ENCODE measurements at places on chromosomes 16 and 17. TPM values are rescaled to one million over a fixed set of nuclear protein-coding genes. Genes with fewer than 3 reads are reported as not detected.
A peak's percentile ranks its signal among the peaks of the same experiment; 100 is the strongest.

The VWA3A gene
- not detected for polyA plus RNA-seq

The TBC1D3I gene
- 0.05 TPM for polyA plus RNA-seq

DNA sequence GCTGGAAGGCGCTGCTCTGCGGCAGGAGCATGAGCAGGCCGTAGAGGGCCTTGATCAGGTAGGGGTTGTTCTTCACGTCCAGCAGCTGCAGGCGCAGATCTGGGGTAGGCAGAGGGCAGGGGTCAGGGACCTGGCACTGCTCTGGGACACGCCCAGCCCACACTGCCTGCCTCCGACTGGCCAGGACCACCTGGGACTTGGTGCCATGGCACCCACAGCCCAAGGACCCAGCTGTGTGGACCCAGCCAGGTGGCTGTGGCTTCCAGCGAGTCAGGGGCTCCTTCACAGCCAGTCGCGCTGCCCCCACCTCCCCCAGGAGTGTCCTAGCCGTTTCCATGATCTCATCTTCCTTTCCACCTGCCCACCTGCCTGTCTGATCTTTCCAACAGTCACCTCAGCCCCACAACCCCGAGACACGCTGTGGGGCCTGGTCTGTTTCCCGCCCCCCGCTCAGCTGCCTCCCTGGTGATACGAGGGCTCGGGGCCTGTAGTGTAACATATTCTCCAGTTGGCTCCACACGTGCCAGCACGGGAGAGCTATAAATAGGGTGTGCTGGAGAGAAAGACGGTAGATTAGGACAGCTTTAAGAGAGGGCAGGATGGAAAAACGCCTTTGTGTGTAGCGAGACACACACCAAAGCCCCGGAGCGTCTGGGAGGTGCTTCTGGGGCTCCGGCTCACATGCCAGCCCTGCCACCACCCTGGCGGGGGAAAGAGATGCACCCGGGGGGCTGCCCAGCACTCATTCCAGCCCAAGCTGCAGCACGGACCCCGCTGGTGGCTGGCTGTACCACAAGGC lies 7.2 kb upstream of the MTSS2 start:
- no peak overlapping the region for H3K4me3 ChIP-seq
- no peaks in the 10 kb centered on the region for H3K27me3 ChIP-seq
- DNase-seq, result no peak
- peak overlapping the region; percentile 98 for H3K27ac ChIP-seq
- peaks cover 54% of the 10 kb centered on the region for H3K4me1 ChIP-seq

- DNase-seq, result no peak
- peaks cover 45% of the 10 kb centered on the region for H3K36me3 ChIP-seq
- no peak overlapping the region for H3K27ac ChIP-seq
These were observed 192.7 kb downstream of the MRTFB start for GRCh38 chr16:14263769-14264168.

- peaks cover 53% of the 10 kb centered on the region for H3K36me3 ChIP-seq
- no peak overlapping the region for H3K27ac ChIP-seq
- H3K27me3 ChIP-seq, result no peaks in the 10 kb centered on the region
- no peak overlapping the region for H3K4me3 ChIP-seq
- H3K4me1 ChIP-seq, result peaks cover 4% of the 10 kb centered on the region
- peak; percentile 25 for DNase-seq
These were observed 355.6 kb downstream of the SEC14L1 start for GRCh38 chr17:77496401-77496801.

DNA sequence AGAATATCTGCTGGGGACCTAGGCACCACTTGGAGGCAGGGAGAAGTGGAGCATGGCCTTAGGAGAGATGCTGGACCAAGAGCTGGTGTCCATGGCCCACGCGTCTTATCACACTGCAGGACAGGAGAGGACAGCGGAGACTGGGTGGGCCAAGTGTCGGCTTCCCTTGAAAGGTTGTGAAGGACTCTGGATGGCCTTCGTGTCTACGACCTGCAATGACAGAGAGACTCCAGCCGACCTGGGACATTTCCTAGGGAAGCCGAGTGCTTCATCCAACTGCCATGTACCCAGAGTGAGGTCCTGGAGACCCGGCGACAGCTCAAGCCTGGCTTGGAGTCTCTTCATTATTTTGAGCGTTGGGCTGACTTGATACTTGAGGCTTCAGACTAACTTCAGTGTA lies 20.5 kb downstream of the C1QTNF1 start:
- no peaks in the 10 kb centered on the region for H3K27me3 ChIP-seq
- DNase-seq, result no peak
- H3K27ac ChIP-seq, result no peak overlapping the region
- H3K4me3 ChIP-seq, result no peak overlapping the region

DNA sequence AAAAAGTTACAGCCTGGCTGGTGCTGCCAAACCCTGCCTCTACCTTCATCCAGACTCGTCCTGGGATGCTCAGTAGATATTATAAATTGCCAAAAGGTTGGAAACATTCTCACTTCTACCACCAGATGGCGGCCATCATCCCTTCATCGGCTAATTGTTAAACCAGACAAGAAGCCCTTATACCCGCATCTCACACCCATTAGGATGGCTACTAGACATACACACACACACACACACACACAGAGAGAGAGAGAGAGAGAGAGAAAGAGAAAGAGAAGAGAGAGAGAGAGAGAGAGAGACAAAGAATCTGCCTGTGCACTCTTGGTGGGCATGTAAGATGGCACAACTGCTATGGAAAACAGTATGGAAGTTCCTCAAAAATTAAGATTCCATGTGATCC lies 15.0 kb upstream of the SCIMP start:
- H3K4me1 ChIP-seq, result no peaks in the 10 kb centered on the region
- H3K36me3 ChIP-seq, result no peaks in the 10 kb centered on the region
- H3K4me3 ChIP-seq, result no peak overlapping the region
- DNase-seq, result peak; percentile 78

All from SK-N-SH (cell line).